ENCODE measurements at places on chromosomes 7 and 10.

GRCh38 chr10:46229144-46229563, 57.6 kb upstream of the ANTXRL start:
- no peak for DNase-seq

DNA sequence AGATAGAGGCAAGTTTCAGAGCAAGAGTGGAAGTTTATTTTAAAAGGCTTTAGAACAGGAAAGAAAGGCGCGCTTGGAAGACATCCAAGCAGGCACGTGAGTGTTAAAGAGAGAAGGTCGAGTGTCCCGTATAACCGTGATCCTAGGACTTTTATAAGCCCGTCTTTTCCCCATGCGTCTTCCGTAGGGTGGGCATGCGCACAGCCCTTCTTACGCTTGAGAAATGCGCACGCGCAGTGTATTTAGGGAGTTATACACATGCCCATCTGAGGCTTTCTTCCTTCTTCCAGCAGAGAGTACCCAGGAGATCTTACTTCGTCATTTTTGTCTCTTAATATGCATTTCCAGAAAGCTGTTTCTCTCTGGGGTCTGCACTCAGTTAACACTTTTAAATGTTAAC, 52.4 kb downstream of the CALD1 start:
- DNase-seq = no peak

GRCh38 chr10:15370856-15371701, at the start of gene FAM171A1:
Gene FAM171A1 (minus strand): TSS chr10:15371289. CDS start chr10:15371052, 237 bp downstream.
- DNase-seq = peak; percentile 61

- DNase-seq = no peak
These were observed 36.0 kb upstream of the PIK3AP1 start for GRCh38 chr10:96756111-96756903.

GRCh38 chr10:9052767-9053166, 998.3 kb downstream of the GATA3 start:
- no peak for DNase-seq

DNA sequence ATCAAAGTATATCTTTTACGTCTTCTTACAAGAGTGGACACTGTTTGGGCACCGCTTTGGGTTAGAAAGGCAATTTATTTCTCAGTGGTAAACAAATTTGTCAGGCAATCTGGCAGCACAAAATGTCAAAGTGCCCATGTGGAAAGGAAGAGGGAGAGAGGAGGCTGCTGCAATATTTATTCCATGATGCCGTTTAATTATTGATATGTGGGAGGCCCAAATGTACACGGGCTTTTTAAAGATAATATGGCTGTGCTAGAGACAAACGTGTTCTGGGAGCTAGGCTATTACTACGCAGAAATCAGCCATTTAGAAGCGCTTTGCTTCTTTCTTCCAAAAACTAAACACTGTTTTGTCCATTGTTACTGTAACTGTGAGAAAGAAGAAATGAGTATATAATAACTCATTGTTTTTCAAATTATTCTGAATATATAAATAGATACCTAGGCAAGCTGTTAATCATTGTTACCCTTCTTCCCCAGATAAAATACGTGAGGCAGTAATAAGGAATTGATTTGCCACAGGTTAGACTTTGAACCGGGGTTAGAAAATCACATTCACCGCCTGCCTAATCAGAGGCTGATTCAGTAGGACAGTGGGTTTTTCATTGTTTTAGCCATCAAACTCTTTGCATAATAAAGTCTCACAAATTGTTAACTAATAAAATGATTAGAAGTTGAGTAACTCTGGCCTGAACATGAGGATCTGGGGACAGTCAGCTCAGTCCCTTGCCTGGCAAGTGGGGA, 116.5 kb upstream of the FRMD4A start:
- DNase-seq = no peak

DNA sequence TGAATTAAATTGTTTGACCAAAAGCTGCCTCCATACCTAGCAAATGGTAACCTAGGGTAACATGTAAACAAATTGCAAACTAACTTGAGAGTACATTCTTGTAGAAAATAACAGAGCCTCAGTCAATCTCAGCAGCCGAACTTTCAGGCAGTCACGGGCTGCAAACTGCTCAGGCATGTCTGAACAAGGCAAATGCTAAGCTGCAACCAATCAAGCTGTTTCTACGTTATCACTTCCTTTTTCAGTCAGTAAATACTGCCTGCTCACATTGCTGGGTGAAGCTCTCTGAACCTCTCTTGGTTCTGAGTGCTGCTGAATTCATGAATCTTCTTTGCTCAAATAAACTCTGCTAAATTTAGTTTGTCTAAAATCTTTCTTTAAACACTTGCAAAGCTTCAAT, 1212.4 kb downstream of the SORCS1 start:
- peak; percentile 39 for DNase-seq

DNA sequence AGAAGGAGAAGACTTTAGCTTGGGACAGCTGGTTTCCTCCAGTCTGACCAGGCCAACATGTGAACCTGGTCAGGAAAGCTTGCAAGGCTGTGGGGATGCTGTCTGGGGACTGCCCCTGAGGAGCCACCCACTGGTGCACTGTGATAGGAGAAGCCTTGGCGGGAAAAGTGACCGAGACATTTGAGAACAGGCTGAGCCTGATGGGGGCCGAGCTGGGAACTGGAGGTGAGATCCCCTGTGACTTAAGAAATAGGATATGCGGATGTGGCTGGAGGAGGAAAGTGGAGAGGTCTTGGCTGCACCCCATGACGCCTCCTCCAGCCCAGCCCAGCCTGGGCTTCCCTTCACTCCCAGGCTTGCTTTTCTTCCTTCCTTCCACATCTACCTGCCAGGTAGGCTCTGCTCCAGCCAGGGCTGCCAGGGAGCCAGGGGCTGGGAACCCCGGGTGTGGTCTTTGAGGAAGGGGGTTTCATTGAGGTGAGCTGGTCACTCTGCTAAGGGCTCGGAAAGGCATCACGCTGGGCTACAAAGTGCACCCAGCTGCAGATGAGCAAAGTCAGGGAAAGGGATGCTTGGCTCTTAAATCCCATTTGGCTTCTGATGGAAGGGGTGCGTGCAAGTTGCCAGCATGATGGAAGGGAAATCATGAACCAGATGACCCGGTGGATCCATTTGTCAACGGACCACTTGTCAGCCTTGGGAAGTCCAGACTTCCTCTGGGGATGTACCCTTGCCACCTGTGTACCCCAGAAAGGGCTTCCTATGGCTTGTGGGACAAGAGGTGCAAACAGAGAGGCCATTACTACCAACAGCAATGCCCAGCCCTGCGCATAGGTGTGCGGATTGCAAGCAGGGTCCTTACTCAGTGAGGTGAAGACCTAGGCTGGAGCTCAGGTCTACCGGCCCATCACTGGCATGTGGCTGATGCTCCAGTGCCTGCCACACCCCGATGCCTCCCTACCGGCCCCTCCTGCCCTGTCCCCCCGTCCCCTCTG, 66.3 kb downstream of the C10orf143 start:
- no peak for DNase-seq

- peak; percentile 77 for DNase-seq
These were observed 8.2 kb upstream of the CXCL12 start for GRCh38 chr10:44393051-44393630.

GRCh38 chr7:137772316-137772715, 74.5 kb downstream of the DGKI start:
- no peak for DNase-seq

- no peak for DNase-seq
These were observed 46.4 kb upstream of the DPYSL4 start for GRCh38 chr10:132140167-132140925.

GRCh38 chr7:120567204-120567603, 290.7 kb downstream of the TSPAN12 start:
- no peak for DNase-seq

- DNase-seq = no peak
These were observed 25.2 kb downstream of the NUP42 start for GRCh38 chr7:23207021-23207420.

DNA sequence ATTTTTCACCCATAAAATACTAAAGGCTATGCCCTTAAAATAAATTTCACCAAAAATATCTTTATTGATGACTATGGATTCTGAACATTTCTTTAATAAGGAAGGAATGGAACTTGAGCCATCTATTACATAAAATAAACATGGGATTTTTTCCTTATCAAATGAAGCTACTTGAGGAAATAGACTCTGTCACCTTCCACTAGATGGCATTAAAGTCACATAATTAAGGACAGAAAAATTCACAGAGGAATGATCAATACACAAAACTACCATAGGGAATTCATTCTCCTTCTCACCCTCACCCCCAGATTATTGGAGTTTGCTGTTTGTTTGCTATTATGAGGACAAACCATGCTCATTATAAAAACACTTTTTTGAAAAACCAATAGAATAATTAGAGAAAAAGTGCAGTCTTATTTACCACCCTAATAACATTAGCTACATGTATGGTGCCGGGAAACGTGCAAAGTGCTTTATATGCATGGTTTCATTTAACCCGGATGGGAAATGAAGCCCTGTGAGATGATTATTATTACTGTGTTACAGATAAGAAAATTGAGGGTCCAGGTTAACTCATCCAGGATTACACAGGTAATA, 21.1 kb upstream of the FOXI2 start:
- DNase-seq = no peak

- DNase-seq = no peak
These were observed 84.5 kb downstream of the PIP4K2A start for GRCh38 chr10:22629852-22630233.

DNA sequence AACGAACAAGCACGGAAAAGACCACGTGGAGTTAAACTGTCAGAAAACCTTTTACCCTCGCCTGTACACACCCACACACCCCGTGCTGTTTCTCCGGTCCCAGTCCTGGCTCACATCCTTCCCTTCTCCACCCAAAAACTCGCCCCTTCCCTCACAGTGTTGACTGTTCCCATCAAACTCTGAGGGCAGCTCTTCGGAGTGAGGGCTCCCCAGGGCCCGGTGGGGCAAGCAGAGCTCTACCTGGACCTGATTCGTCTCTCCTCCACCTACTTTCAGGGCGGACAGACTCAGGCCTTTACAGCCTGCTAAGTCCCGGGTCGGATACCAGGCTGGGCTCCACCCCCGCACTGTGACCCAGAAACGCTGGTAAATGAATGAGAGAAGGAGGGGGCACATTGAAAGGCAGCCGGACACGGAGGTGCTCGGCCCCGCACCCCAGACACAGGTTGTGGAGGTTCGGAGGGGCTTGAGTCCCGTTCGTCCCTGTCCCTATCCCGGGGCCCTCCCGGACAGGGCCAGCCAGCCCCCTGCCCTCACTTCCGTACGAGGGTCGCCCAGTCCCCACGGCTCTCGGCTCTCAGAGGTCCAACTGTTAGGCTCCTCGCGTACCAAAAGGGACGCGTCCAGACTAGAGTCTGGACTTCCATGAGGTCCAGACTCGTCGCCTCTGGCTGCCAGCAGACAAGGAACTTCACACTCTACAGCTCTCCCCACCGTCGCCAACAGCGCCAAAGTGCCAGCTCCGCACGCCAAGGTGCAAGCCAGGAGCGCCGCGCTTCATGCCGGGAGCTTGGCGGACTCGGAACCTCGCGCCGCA, 31.7 kb upstream of the ASL start:
- peak; percentile 29 for DNase-seq

DNA sequence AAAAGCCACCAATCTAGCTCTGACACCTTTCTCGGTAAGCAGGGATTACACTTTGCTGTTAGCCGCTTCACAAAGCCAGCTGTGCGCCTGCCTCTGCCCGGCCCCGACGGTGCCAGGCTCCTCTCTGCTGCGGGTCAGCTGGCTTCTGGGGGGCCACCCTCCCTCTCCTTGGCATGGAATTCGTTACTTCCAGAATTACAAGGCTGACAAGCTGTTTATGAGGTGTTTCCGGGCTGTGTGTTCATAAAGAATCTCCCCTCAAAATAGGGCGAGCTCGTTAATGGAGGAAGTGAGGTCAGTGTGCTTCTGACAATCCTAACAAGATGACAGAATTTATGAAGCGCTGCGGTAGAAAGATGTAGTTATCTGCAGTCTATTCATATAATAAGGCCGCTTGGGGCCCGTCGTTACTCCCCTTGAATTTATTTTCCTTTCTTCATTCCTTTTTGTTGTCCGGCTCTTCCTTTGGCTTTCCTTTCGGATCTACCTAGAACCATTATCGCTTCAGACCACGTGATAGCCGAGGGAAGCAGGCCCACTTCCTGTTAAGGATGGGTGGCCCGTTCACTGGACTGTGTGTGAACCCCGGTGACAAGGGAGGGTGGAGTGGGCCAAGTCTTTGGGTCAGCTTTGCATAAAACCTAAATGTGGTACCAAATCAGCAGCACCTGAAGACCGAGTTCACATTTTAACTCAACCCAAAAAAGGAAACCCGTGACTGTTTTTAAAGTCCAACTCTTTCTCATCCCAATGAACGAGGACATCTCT, 273.0 kb upstream of the YAE1 start:
- no peak for DNase-seq

DNA sequence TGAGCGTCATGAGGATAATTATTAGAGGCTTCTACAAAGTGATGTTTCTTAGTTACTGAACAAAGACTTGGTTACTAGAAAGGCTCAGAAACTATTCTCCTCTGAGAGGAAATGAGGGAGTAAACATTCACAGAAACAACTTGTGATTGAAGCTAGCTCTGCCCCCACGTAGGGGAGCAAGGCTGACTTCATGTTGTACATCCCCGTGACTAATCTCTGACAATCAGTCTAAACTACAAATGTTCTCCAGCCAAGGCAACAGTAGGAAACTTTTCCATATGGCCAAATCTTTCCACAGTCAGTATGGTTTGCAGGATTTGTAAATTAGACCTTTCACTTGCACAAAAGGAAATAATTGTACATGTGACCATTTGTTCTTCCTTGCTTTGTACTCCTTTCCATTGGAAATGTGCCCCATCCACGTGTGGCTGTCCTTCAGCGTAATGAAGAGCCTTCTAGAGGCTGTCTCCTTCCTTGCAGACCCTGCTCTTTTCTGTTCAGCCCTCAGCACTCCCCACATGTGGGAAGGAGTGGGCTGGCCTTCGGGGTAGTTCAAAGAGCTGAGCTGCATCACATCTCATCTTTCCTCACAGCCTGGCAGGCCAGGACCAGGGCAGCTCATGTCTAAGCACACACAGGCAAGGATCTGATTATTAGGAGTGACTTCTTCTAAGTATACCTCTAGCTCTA, 93.5 kb downstream of the PCGF5 start:
- no peak for DNase-seq

DNA sequence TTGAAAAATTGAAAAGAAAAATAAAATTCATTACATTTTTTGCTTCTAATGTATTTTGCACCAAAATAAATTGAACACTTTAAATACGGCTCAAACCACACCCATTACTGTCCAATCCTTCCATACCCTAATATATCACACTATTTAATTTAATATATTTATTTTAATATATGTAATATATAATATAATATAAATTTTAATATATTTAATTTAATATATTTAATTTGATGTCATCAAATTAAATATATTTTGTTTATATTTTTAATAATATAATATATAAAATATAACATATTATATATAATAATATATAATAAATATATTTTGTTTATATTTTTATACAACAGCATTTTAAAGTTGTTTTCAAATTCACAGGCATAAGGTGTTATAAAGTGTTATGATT, 15.7 kb upstream of the POU6F2 start:
- no peak for DNase-seq

DNA sequence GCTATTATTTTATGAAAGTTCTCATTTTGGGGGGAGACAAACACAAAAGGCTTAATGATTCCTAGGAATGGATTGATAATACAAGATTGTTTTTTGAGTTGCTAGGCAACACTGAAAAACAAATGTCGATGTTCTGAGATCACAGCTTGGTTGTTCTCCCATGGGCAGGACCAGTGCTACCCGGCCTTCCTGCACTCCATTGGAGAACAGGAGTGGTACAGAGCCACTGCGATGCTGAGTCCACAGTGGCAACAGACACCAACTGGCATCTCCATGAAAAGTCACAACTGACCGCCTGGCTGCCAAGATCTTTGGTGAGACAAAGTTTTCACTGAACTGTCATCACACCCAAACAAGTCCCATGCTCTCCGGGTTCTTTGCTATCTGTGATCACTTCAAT, 68.9 kb upstream of the NMT2 start:
- no peak for DNase-seq

Data from renal cortex interstitium (tissue), 15 donors.